ENCODE measurements at places on chromosomes 12 and 14.

GRCh38 chr14:100256339-100256895, 17.5 kb downstream of the YY1 start:
- DNase-seq, result no peak

GRCh38 chr12:26991826-26992225, 22.4 kb downstream of the TM7SF3 start:
- DNase-seq, result no peak

DNA sequence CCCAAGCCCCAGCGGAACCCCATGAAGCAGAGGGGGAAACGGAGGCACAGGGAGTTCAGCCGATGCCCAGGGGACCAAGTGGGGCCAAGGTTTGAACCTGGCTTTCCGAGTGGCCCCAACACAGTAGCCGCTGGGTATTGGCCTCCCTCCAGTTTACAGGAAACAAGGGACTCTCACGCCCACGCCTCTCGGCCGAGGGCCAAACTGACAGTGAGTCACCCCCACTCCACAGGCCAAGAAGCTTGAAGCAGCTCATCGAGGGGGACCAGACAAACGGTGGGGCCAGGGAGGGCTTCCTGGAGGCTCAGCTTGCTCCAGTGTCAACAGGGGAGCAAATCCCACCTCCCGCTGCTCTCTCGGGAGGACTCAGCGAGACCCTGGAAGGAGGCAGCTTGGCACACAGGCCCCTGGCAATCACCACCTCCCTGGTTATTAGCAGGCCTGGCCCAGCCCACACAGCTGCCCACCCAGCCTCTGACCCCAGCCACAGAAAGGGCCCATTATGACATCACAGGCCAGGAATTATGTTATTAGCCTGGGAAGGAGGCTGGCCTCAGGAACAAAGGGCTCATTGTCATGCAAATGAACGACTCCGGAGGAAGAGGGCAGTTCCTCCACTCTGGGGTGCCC, 54.6 kb downstream of the NCOR2 start:
- DNase-seq, result peak; percentile 93

- DNase-seq, result no peak
These were observed 11.1 kb upstream of the HECTD4 start for GRCh38 chr12:112393328-112393727.

DNA sequence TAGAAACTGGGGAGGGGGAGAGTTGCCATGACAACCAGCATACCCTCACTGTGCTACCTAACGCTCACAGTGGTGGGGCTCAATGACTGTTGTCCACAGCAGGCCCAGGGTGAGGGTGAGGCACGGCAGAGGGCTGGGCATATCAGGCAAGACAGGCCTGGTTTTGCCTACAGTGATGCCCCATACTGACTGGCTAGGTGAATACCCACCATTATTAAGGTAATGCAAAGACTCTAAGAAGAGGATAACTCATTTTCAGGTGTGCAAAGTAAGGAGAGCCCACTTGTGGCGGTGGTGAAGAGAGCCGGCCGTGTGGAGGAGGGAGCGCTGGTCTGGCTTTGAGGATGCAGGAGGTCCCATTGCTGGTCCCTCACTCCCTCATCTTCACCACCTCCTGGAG, 422.3 kb downstream of the FUT8 start:
- DNase-seq, result no peak

DNA sequence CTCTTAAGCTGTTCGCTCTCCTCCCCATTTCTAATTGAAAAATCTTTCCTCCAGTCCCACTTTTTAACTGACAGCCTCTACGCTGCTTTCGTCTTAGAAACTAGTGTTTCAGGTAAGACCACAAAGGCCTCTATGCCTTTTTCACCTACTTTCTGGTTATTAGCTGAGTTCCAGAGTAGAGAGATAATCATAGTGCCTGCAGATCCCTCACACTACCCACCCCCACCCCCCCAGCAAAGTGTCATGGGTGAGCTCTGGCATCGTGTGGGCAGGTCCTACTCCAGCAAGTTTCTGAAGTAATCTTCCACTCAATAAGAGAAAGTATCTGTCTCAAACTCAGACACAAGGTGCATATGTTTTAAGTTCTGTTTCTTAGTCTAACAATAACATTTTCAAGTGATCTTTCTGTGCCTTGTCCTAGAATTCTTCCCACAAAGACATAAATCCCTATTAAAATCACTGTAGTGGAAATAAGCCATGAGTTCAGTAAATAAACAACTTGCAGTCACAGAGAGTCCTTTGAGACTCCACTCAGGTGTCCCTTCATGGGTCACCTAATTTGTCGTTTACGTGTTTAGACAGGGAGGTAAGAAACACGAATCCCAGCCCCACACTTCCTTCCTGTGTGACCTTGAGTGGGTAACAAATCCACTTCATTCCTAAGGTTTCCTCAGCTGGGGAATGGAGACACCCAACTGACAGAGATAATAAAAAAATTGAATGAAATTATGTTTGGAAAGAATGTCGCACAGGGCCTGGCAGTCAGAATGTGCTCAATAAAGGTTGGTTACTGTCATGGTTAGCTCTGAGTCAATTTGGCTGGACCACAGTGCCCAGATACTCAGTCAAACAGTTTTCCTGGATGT, 228.9 kb upstream of the CAND1 start:
- DNase-seq, result no peak

DNA sequence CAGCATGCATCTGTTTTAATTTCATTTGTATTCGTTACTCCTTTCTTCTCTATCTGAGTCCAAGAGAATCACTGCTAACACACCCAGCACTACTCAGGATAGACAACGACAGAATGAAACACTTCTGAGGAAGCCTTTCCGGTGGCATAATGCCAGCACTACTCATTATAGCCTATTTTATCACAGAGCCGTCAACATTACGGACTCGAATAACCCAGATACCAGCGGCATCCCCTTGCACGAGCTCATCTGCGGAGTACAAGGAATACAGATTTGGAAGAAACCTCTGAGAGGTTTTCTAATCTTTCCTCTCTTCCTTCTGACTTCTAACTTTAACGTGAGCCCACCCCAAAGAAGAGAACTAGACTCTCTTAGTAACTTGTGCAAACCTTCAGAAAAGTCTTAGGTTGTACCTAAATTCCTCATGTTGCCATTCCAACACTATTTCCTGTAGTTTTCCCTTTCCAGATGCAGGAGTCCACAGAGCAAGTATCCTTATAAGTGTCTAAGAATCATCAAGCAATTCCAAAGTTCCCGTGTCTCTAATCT, 248.1 kb downstream of the APAF1 start:
- DNase-seq, result no peak

- no peak for DNase-seq
These were observed 334.8 kb upstream of the TMPO start for GRCh38 chr12:98180603-98181002.

GRCh38 chr14:31530136-31530535, 31.1 kb upstream of the NUBPL start:
- peak; percentile 61 for DNase-seq

DNA sequence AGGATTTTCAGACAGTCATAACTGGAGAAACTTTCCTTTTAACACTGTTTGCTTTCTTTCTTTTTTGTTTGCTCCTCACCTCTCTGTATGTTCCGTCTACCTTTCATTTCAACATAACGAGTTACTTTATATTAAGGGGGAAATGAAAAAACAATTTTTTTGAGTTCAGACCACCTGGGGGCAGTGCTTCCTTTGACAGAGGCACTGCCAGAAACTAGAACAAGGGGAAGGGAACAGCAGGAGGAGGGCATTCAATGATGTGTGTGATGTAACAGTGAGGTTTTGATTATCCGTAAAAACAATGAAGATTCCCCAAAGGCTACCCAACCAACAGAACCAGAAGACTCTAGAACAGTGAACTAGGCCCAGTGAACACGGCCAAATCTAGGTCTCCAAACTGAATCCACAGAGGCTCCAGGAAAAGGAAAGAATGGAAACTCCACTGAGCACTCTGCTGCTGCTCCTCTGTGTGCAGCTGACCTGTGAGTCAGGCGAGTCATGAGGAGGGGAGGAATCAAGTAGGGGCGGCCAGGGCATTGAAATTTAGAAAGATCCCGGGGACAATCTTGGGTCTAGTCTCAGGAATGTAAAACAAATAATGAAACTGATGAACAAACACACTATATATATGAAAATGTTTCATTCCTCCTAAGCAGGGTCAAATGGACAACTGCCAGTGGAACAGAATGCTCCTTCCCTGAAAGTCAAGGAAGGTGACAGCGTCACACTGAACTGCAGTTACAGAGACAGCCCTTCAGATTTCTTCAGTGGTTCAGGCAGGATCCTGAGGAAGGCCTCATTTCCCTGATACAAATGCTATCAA, 323.5 kb downstream of the DAD1 start:
- DNase-seq, result no peak

DNA sequence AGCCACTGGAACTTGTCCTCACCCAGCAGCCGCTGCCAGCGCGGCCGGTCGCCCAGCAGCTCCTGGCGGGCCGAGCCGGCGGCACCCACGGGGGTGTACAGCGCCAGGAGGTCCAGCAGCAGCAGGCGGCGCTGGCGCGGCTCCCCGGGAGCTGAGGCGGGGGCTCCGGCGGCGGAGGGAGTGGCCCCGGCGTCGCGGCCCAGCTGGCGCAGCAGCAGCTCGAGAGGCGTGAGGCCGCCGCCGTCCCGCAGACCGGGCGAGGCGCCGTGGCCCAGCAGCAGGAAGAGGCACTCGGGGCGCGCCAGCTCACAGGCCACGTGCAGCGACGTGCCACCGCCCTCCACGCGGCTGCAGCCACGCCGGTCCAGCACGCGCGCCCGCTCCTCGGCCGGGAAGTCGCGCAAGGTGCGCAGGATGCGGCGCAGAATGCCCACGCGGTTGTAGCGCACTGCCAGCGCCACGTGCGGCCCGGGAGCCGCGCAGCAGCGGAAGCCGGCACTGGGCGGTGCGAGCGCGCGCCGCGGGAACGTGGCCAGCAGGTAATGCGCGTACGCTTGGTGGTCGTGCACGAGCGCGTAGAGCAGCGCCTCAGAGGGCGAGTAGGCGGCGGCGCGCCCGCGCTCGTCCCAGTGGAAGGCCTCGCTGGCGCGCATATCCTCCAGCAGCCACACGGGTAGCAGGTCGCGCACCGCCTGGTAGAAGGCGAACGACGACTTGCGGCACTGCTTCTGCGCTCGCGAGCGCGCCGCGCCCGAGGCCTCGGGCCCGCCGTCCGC, 2.3 kb downstream of the ANKRD9 start:
- no peak for DNase-seq

- peak; percentile 61 for DNase-seq
These were observed 3.0 kb downstream of the SDSL start for GRCh38 chr12:113424915-113425823.

GRCh38 chr14:74720526-74720925, 7.6 kb downstream of the FCF1 start:
- peak; percentile 56 for DNase-seq

DNA sequence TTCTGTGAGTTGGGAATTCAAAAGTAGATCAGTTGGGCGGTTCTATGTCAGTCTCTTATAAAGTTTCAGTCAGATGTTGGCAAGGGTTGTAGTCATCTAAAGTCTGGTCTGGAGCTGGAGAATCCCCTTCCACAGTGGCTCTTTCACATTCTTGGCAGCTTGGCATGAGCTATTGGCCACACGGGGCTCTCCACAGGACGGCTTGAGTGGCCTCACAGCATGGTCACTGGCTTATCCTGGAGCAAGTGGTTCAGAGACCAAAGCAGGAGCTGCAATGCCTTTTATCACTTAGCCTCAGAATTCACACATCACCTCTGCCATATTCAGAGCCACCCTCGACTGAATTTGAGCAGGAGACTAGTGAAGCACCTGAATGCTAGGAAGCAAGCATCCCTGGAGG, 7.1 kb upstream of the KICS2 start:
- no peak for DNase-seq

- DNase-seq, result no peak
These were observed 67.1 kb upstream of the BCL2L14 start for GRCh38 chr12:12003609-12004008.

DNA sequence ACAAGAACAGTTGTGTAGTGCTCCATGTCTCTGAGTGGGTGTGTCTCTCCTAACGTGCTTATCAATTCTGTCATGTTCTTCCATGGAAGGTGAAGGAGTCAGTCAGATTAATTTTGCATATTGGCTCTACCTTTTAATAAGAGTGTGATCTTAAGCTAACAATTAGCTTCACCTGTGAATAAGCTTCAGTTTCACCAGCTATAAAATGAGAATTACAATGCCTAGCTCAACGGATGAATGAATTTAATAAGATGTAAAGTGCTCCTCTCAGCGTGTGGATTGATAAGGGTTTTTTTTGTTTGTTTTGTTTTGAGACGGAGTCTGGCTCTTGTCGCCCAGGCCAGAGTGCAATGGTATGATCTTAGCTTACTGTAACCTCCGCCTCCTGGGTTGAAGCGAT, 32.7 kb downstream of the CCDC175 start:
- DNase-seq, result no peak

DNA sequence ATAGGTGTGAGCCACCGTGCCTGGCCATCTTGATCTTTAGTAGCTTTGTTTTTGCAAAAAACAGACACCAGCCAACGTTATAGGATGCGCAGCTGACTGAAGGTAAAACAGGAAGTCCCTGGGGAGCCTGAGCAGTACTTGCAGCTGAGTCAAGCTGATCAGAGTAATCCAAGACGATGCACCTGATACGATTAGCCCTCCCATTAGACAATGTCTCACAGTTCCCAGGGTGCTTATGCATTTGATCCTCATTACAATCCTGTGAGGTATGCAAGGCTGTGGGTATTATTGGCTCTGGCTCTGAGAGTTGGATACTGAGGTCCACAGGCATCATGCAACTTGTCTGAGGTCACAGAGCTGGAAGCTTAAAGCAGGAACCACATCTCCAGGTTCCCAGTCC, 8.1 kb downstream of the KRT18 start:
- DNase-seq, result no peak

DNA sequence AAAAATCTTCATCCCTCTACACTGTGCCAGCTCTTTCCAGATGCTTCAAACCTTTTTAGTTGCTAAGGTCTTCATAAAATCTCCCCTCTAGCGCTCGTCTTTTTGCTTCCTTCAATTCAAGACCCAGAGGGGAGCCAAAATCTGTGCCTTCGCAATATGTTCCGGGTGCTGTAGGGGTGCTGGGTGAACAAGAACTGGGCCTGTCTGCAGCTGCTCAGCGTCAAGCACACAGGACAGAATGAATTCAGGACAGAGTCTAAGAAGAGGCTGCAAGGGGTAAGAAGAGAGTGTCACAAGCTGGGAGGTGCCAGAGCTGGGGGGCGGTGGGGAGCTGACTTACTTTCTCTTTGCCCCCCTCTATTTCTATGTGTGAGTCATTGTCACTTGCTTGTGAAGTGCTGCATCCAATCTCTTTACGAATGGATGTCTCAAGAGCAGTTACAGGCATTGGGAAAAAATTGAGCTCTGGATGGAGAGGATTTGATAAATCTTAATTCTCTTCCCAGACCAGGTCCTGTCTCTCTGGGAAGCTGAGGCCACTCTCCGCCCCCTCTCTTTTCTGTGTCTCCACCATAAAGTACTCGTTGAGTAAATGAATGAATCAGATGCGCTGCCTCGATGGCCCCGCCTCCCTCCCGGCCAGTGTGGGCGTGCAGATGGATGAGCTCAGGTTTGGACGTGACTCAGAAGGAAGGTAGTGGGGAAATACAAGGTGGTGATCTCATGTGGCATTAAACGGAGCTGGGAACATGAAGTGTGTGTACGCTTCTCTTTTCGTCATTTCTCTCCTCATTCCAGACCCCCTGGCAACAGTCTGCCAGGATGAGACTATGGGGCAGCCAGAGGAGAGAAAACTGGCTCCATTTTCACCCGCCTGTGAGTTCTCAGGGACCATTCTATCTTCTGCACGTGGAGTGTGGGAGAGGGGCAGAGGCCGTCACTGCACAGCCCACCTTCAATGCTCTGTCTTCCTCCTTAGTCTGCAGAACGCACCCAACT, 91.3 kb downstream of the TSPAN9 start:
- peak; percentile 98 for DNase-seq

GRCh38 chr12:3671330-3672112, 81.4 kb downstream of the CRACR2A start:
- DNase-seq, result no peak

GRCh38 chr12:113083863-113084435, 27.4 kb downstream of the DTX1 start:
- no peak for DNase-seq

All from GM23248 (cell line).